ENCODE measurements at places on chromosomes 1 and 21.

GRCh38 chr1:160522622-160523345 lies at the start of gene SLAMF6:
TSS of gene SLAMF6 (minus strand) at chr1:160523255. CDS start at chr1:160523192, 63 bp downstream.
- no peak for DNase-seq

- DNase-seq: no peak
These were observed 402 bp upstream of the AK4 start for GRCh38 chr1:65147424-65148177.

- no peak for DNase-seq
These were observed 143.2 kb downstream of the PBX1 start for GRCh38 chr1:164702216-164702615.

GRCh38 chr21:28257276-28257675 lies 735.4 kb downstream of the LTN1 start:
- DNase-seq: no peak

DNA sequence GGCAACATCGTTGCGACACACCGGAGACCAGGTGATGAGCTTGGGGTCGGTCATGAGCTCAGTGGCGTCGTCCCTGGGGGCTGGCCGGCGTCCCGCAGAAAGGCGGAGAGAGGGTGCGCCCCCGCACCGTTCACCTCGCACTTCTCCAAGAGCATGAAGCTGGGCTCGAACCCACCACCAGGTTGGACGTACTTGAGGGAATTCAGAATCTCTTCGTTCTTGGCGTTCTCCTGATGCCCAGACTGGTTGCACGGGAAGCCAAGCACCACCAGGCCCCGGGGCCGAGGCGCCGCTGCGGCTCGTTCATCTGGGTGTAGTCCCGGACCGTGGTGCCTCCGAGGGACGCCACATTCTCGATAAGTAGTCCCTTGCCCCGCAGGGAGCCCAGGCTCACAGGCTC lies 176.6 kb upstream of the ADAMTS5 start:
- no peak for DNase-seq

- no peak for DNase-seq
These were observed 46.8 kb upstream of the WASF2 start for GRCh38 chr1:27536767-27537166.

- no peak for DNase-seq
These were observed 113.3 kb downstream of the PTPN14 start for GRCh38 chr1:214438075-214438474.

DNA sequence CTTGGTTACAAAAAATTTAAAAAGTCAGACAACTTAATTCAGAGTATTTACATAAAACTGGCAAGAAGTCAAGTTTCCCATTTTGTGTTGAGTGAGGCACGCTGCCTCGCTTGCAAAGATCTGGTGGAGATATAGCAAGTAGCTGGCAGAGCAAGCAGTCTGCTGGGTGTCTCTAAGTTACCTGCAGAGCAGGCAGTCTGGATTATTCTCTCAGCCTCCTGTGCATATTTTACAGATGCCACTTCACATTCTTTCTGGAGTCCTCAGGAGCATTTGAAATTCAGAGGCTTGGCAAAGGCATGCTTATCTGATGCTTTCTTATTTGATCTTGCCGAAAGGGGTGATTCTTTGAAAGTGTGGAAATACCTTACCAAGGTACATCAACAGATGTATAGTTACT lies 640.4 kb upstream of the ADGRL4 start:
- DNase-seq: no peak

- no peak for DNase-seq
These were observed 346.7 kb downstream of the NUF2 start for GRCh38 chr1:163668472-163668871.

DNA sequence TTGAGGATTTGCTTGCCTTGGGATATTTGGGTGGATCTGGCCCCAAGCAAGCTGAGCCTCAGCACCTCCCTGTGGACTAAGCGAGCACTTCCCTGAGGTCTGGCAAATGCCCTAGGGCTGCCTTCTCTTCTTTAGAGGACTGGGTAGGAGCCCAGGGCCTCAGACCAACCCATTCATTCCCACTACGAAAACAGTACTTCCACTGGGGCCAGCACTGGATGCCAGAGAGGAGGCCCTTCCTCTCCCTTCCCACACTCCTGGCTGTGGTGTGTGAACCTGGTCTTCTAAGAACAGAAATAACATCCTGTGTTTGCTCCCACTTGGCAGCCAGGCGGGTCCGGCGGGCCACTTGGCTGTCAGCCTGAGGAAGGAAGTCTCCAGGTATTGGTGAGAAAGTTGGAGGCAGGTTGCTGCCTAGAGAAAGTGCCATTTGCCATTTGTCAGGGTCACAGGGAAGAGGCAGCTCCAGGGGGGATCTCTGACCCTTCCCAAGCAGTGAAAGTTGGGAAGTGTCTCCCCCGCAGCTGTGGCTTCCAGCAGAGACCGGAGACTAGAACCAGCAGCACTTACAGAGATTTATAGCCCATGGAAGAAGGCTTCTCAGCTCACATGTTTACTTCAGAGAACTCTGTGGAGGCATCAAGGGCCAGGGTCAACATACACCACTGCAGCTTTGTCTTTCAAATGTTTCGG lies 323.5 kb downstream of the SIPA1L2 start:
- DNase-seq: no peak

GRCh38 chr1:160885042-160885441 lies at the start of gene ITLN1:
TSS of gene ITLN1 (minus strand) at chr1:160885180. CDS start at chr1:160884877, 303 bp downstream.
- DNase-seq: no peak

GRCh38 chr1:50611675-50612074 lies 188.4 kb upstream of the DMRTA2 start:
- no peak for DNase-seq

- DNase-seq: no peak
These were observed 74.4 kb downstream of the EPS15 start for GRCh38 chr1:51444534-51445192.

GRCh38 chr21:29074007-29074376 lies 544 bp upstream of the CCT8 start:
- DNase-seq: no peak

DNA sequence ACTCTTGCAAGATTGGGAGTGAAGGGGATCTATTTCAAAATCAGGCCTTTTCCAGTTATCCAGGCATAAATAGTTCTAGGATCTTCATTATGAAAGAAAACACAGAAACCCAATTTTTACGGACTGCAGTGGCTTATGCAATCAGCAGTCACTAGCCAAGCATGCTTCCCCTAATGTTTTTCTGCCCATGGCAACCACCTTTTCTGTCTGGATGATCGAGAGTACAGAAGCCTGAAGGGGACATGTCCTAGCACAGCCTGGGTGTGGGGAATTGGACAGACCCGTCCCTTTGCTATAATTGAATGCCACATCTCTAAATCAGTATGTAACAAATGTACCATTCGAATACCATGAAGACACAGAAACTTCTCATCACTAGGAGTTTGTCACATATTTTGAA lies 29.8 kb upstream of the NCAM2 start:
- DNase-seq: no peak

DNA sequence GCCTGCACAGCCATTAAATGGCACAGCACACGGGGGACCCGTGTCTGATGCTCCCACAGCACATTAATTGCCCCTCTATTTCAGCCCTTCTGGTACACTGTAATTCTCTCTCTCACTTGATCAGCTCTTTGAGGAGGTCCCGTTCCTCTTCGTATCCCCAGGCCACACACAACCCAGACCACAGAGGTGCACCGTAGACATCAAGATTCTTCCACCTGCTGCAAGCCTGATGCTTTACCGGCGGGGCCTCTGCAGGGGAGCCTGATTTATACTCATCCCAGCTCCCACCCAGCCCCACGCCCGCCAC lies 759 bp downstream of the SMYD3 start:
- DNase-seq: no peak

DNA sequence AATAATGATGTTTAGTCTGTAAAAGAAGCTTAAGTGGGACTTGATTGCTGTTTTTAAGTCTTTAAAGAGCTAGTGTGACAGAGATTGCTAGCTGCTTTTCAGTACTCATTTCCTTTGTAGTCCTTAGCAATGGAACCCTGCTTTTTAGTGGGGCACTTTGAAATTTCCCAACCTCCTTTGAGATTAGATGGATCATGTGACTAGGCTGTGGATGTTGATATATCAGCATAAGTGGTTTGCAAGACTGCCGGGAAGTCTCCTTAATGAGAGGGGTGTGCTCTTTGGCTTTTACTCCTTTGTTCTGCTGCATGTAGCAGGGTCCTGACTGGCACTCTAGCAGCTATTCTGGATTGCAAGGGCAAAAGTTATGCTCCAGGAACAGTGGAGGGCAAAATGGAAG lies 11.2 kb upstream of the RCOR3 start:
- DNase-seq: no peak

GRCh38 chr1:214538496-214538895 lies 12.9 kb downstream of the PTPN14 start:
- no peak for DNase-seq

- DNase-seq: no peak
These were observed 18.1 kb downstream of the CAMTA1 start for GRCh38 chr1:6803357-6803756.

GRCh38 chr1:172832006-172832725 lies 173.3 kb downstream of the FASLG start:
- no peak for DNase-seq

DNA sequence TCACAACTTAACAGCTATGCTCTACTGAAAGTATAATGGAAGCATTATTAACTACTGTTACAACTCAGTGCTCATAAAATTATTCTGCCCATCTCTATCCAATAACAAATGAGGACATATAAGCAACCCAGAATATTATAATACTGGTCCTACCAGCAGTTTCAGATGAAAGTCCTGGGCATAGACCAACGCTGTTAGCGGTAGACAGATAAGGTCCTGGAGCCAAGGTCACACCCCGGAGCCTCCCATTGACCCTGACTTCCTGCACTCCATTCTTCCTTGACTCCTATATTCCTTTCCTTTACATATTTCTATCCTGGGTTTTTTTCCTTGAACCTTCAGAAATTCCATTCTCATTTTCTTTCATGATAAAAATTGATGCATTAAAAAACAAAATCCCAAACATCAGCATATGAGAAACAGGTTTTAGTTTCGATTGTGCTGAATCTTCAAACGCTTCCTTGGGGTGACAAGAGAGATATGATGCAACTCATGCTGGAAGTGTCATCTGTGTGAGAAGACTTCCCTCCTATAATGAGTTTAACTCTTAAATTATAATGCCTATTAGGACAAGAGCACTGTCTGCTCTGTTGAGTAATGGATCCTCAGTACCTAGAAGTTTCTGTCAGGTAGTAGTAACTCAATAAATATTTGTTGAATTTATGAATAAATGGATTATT lies 831.1 kb downstream of the LRRIQ3 start:
- no peak for DNase-seq

Data from CD14-positive monocyte (primary cell).